Kidney (tissue), 22 donors: ENCODE measurements at places on chromosomes 5 and 9. TPM values are rescaled to one million over a fixed set of nuclear protein-coding genes. Genes with fewer than 3 reads are reported as not detected.

GRCh38 chr5:149203921-149204441 is 62.7 kb downstream of the ABLIM3 start:
- H3K27ac ChIP-seq = no peak overlapping the region
- peaks cover 11% of the 10 kb centered on the region for H3K4me1 ChIP-seq
- no peak for DNase-seq

GRCh38 chr5:5037674-5038073 is 102.5 kb upstream of the ADAMTS16 start:
- no peaks in the 10 kb centered on the region for H3K36me3 ChIP-seq
- H3K4me1 ChIP-seq = no peaks in the 10 kb centered on the region
- DNase-seq = no peak

DNA sequence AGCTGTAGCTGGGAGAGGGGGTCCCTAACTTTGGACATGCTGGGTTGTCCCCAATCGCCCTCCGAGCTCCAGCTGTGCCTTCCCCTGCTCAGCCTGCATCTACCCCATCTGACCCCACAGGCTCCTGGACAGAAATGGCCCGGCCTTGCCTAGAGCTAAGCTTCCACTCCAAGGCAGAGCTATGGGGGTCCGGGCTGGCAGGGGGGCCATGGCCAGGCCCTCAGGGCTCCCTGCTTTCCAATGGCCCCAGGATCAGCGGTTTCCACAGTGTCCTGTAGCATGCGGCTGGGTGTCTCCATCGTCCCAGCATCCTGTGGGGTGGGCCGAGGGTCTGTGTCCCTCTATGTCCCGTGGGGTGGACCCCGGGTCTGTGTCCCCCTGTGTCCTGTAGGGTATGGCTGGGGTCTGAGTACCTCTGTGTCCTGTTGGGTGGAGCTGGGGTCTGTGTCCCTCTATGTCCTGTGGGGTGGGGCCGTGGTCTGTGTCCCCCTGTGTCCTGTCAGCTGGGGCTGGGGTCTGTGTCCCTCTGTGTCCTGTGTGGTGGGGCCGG is 130.6 kb downstream of the RXRA start:
- no peaks in the 10 kb centered on the region for H3K4me1 ChIP-seq
- H3K4me3 ChIP-seq = no peak overlapping the region
- no peaks in the 10 kb centered on the region for H3K27me3 ChIP-seq
- H3K36me3 ChIP-seq = no peaks in the 10 kb centered on the region

- H3K27ac ChIP-seq = no peak overlapping the region
- H3K36me3 ChIP-seq = no peaks in the 10 kb centered on the region
- H3K4me1 ChIP-seq = no peaks in the 10 kb centered on the region
Measured at GRCh38 chr9:122190597-122191381, 31.1 kb downstream of the MORN5 start.

RNF38 gene
- 10.7 TPM for polyA plus RNA-seq

DNAH5 gene
- 0.49 TPM for polyA plus RNA-seq

DNA sequence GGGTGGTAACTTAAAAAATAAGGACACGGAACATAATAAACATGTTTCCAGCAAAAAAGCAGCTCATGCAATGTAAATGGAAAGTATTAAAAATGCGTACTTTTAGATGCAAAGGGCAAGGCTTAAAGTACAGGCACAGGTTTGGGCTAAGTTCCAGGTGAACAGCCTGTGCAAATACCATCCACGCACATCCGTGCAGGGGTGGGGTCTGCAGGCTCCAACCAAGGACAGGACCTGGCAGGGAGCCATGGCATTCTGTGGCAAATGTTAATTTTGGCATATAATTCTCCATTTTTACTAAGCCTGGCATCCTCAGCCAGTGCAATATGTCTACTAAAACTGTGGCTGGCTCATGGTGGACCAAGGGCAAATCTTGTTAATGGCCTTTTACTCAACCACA is 365.8 kb upstream of the DAP start:
- no peak overlapping the region for H3K4me3 ChIP-seq
- no peak overlapping the region for H3K27ac ChIP-seq
- H3K4me1 ChIP-seq = no peaks in the 10 kb centered on the region
- H3K27me3 ChIP-seq = no peaks in the 10 kb centered on the region
- no peak for DNase-seq

TSSK1B gene
- not detected for polyA plus RNA-seq

CDC20B gene
- polyA plus RNA-seq = 0.88 TPM

IL4 gene
- polyA plus RNA-seq = not detected

DNA sequence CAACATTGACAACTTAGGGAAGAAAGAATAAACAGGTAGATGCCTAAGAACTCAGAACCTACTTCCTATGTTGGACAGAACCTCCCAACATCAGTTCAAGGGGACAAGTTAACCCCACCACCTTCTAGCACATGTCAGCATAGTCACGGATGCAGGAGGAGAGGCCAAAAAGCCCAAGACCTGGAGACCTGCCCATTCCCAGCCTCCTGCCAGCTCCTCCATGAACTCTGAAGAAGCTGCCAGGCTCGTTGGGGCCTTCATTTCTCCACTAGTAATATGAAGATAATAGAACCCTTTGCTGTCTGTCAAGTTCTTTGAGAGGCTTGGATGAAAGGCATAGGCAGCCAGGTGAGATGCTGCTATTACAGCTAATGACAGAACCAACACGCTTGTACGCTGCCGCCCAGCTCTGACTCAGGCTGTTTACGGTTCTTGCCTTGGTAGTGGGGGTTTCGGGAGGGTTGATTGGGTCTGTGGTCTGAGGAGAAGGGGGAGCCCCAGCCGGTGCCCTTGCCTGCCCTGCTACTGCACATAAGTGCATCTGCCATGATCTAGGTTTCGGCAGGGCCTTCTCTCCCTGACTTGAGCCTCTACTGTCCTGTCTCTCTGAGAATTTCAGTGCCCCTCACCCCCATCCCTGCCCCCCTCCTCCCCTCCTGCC is 82.2 kb downstream of the NRG2 start:
- DNase-seq = no peak
- peaks cover under 1% of the 10 kb centered on the region for H3K4me1 ChIP-seq
- no peaks in the 10 kb centered on the region for H3K27me3 ChIP-seq
- no peak overlapping the region for H3K27ac ChIP-seq
- H3K36me3 ChIP-seq = no peaks in the 10 kb centered on the region

DNA sequence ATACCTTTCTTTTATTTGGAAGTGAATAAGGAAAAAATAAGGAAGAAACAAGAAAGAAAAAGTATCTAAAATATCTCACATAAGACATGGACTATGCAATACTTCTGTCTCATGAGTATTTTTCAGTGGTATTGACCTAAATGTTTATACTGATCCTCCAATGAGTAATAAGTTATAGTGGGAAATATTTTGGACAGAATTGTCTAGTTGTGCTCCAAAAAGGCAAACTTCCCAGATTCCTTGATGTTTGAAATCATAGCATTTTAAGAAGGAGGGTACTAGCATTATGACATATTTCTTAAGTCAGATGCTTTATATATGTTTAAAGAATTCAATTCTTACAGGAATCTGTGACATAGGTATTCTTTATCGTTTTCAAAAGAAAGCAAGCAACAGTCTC is 34.5 kb upstream of the BASP1 start:
- no peak overlapping the region for H3K4me3 ChIP-seq
- no peaks in the 10 kb centered on the region for H3K36me3 ChIP-seq
- H3K27me3 ChIP-seq = no peaks in the 10 kb centered on the region
- no peak for DNase-seq
- H3K27ac ChIP-seq = no peak overlapping the region

SPINK13 gene
- polyA plus RNA-seq = 0.43 TPM

GRCh38 chr9:30697958-30698357 is 1686.5 kb upstream of the ACO1 start:
- no peaks in the 10 kb centered on the region for H3K27me3 ChIP-seq
- no peak for DNase-seq
- H3K27ac ChIP-seq = no peak overlapping the region
- H3K36me3 ChIP-seq = no peaks in the 10 kb centered on the region
- no peaks in the 10 kb centered on the region for H3K4me1 ChIP-seq

DNA sequence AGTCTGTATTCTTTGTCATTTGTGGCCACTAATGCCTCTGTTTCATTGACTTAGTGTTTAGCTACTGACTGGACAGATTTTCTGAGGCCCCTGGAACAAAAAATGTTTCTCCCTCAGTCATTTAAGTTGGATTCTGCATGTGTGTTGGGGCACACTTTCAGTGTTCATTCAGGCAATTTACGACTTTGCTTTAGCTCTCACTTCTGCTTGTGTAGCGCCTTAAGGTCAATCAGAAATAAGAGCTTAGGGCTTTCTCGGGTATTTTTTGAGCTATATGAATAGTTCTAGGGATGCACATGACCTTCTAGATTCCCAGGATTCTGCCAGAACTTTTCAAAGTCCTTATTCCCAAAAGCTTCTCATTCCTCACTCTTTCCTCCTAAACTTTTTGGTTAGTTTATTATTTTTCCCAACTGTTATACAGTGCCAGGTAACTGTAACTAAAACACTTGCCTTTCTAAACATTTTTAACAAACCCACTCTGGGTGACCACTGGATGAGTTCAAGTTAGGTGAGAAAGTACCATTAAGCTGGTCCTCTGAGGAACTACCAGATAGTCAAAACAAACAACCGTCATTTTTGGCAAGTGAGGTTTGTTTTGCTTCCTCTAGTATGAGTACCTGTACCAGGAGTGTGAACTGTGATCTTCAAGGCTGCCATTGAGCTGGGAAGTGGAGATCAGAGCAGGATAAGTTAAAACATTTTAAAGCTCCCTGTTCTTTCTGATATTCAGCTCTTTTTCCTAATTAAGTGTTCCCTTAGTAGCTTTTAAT is 571.3 kb upstream of the TLE4 start:
- H3K27ac ChIP-seq = no peak overlapping the region
- no peaks in the 10 kb centered on the region for H3K4me1 ChIP-seq
- H3K36me3 ChIP-seq = no peaks in the 10 kb centered on the region
- no peak overlapping the region for H3K4me3 ChIP-seq
- no peaks in the 10 kb centered on the region for H3K27me3 ChIP-seq

SOHLH1 gene
- polyA plus RNA-seq = not detected

GRCh38 chr5:114469372-114469771 is 107.5 kb downstream of the KCNN2 start:
- no peak for DNase-seq
- H3K27me3 ChIP-seq = no peaks in the 10 kb centered on the region
- no peak overlapping the region for H3K4me3 ChIP-seq

DNA sequence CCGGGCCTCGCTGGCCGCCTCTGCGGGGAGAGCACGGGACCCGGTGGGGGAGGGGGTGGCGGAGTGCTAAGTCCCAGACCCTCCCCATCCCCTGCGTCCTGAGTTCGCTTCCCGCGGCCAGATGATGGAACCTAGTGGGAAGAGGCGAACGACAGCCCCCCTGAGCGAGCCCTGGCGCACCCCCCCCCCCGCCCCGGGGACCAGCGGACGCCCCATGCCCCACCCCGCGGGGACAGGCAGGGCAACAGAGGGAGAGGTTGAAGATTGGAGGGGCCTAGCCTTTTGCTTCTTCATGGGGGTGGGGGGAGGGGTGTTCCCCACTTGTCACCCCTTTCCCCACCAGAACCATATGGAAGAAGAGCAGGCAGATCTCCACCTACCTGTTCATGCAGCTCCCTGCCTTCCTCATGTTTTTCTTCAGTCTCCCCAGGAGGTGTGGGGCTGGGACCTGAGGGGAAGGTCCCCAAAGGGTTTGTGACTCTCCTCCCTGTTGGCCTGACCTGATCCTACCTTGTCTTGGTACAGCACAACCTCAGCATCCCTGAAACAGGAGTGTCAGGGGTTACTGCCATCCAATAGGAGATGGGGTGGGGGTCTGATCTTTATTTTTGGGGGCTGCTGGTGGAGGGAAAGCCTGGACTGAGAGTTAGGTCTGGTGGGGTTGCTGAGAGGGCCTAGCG is 485 bp downstream of the FAM53C start:
- peak; percentile 96 for DNase-seq
- H3K4me1 ChIP-seq = peaks cover 6% of the 10 kb centered on the region
- H3K27ac ChIP-seq = peak overlapping the region; percentile 99
- H3K36me3 ChIP-seq = peaks cover 6% of the 10 kb centered on the region
- no peaks in the 10 kb centered on the region for H3K27me3 ChIP-seq
- peak overlapping the region; percentile 96 for H3K4me3 ChIP-seq

- no peak for DNase-seq
- H3K36me3 ChIP-seq = no peaks in the 10 kb centered on the region
- no peak overlapping the region for H3K4me3 ChIP-seq
- H3K27ac ChIP-seq = no peak overlapping the region
- H3K4me1 ChIP-seq = no peaks in the 10 kb centered on the region
Measured at GRCh38 chr5:9394221-9394620, 151.7 kb downstream of the SEMA5A start.

DNA sequence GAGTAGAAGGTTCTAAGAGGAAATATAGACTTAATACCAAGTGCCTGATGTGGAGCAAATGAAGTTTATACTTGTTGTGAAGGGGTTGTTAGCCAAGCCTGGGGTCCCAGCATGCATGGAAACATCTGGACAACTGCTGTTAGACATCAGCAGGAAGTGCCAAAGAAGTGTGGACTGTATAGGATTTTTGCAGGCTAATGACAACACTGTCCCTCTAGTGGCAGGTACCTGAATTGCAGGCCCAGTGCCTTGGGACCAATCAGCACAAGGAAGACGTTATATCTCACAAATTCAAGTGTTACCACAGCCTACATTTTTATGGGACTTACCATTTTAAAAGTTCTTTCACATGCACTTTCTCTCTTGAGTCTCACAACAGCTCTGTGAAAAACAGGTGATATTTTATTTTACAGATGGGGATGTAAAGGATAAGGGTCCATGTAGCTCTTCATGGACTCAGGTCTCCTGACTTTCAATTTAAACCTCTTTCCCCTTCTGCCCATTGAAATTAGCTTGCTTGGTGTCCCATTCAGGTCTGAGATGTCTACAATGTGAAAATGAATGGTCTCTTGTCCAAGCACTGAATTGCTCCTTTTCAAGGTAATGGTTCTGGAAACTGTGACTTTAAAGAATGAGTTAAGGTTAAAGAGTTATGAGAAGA is 89.0 kb upstream of the MAP1B start:
- no peaks in the 10 kb centered on the region for H3K27me3 ChIP-seq
- no peaks in the 10 kb centered on the region for H3K4me1 ChIP-seq
- no peak overlapping the region for H3K4me3 ChIP-seq
- H3K27ac ChIP-seq = no peak overlapping the region
- H3K36me3 ChIP-seq = no peaks in the 10 kb centered on the region

DNA sequence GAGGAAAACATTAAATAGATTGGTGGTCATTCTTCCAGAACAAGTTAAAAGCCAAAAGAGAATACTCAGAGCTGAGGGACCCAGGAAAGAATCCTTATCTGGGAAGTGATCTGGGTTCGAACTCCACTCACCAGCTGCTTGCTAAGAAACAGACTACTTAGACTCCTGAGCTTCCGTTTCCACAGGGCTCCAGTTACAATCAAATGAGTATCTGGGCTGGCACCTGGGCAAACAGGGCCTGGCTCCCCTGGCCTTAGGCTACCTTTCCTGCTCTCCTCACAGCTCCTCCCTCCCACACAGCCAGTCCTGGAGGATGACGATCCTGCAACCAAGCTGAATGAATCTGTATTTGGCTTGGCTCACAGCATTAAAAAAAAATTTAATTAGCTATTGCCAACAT is 2.5 kb downstream of the MAPK9 start:
- DNase-seq = peak; percentile 44
- H3K27ac ChIP-seq = no peak overlapping the region
- H3K4me1 ChIP-seq = peaks cover 16% of the 10 kb centered on the region
- H3K36me3 ChIP-seq = no peaks in the 10 kb centered on the region
- no peaks in the 10 kb centered on the region for H3K27me3 ChIP-seq
